ENCODE measurements at places on chromosomes 16 and 17.
A peak's percentile ranks its signal among the peaks of the same experiment; 100 is the strongest.

- no peak for DNase-seq
Measured at GRCh38 chr17:40555296-40556190, 9.7 kb downstream of the CCR7 start.

GRCh38 chr16:54545854-54546511 lies 259.4 kb upstream of the IRX3 start:
- no peak for DNase-seq

DNA sequence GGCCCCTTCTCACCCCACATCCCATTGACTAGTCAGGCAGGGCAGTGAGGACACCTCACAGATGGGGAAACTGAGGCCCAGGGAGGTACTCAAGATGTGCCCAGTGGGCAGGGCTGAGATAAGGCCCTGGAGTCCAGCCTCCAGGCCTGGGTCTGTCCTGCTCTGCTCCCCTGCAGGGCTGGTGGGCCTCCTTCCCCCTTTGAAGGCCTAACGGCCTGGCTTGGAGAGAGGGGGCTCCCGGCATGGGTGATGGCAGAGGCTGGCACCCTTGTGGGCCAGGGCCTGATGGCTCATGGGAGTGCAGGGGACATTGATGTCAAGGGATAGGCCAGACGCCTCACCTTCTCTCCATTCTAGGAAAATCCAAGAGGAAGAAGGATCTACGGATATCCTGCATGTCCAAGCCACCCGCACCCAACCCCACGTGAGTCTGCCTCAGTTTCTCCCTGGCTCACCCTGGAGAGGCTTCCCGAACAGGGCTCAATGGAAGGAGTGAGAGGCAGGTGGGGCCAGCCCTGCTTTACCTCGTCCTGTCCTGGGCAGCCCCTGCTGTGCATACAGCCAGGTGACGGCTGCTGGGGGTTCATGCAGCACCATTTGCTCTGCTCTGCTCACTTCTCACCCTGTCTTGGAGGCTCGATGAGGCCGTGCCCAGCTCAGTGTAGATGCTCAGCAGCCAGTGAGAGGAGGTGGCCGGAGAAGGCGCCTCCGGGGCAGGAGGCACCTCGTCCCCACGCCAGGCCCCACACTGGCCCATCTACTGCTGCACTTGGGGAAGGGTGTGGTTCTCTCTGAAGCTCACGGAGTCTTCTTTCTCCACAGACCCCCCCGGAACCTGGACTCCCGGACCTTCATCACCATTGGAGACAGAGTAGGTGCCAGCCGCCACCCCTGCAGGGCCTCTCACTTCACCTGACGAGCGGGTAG lies 13.8 kb downstream of the MAP2K3 start:
- no peak for DNase-seq

DNA sequence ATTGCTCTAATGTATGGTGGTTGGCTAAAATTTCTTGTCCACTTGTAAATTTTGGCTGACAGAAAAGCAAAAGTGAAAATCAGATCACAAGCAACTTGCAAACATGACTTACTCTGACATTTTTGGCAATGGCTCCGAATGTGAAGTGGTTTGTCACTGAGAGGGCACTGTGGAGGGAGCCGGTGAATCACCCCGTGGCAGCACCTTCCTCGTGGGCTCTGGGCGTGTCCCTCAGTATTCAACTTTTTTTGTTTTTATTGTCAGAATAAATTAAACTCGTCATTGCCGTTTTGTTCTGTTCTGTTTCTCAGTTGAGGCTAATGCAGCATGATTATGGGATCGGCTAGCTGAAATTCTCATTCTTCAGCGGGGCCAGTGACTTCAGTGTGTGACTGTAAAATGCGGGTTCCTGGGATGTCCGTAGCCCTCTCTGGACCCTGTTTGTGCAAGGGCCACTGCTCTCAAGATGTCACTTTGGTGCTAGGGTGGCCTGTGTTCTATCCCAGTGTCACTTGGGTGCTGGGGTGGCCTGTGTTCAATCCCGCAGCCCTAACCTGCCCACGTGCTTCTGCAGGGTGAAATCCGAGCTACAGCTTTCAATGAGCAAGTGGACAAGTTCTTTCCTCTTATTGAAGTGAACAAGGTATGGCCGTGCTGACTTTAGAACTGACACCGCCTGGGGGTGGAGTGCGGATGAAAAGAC lies 48.8 kb downstream of the RPA1 start:
- no peak for DNase-seq

- DNase-seq = no peak
Measured at GRCh38 chr17:15287538-15288267, 22.6 kb upstream of the PMP22 start.

- no peak for DNase-seq
Measured at GRCh38 chr17:52442350-52442749, 283.8 kb upstream of the CA10 start.

DNA sequence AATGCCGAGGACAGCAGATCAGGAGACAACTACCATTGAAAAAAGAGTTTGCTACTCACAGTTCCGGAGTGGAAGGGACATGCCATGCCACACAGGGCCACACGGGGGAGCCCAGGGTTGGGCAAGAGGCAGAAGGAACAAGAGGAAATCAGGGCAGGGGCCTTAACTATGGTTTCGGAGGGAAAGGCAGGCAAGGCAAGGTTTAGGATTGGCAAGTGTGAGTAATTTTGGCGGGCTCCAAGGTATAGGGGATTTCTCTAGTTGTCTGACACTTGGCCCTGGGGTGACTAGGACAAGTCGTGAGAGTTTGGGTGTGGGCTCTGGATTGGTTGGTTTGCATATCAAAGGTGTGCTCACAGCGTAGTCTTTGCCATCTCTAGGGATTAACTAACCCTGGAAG lies 27.0 kb upstream of the NTN1 start:
- peak; percentile 11 for DNase-seq

GRCh38 chr16:50839920-50840729 lies 98.2 kb downstream of the CYLD start:
- DNase-seq = no peak

DNA sequence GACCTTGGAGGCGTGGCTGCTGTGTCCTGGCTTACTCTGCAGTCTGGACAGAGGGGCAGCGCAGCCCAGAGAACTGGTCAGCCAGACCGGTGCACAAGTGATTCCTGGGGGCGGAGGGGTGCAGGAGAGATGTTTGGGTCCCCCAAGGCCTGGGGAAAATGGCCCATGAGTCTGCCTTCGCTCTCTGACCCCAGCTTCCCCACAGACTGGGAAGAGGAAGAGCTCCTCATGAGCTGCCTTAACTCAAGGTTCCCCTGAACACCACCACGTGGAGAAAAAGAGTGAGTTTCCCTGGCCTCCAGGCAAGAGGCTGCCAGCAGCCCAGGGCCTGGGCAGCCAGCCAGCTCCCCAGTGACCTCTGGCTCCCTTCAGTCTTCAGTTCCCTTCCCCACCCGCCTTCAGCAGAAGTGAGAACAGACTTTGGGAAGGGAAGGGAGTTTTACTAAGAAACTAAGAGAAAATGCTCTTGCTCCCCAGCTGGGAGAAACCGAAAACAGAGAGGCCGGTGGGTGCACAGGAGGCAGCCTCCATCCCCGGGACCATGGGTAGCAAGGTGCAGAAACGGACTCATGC lies 2.0 kb upstream of the C17orf99 start:
- DNase-seq = peak; percentile 95

DNA sequence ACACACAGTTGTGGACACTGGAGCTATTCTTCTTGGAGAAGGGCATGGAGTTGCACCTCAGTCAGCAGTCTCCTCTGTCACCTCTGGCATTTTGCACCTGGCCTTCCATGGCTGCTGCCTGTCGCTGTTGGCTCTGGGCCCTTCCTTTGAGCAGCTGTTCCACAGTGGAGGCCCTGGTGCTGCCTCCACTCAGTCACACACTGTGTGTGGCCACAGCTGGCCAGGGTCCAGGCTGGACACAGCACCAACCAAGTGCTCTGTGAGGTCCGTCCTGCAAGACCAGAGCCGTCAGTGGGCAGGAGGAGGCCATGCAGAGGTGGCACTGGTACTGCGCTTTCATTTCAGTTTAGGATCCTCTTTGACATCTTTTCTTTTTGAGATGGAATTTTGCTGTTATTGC lies 21.6 kb upstream of the MED9 start:
- no peak for DNase-seq

DNA sequence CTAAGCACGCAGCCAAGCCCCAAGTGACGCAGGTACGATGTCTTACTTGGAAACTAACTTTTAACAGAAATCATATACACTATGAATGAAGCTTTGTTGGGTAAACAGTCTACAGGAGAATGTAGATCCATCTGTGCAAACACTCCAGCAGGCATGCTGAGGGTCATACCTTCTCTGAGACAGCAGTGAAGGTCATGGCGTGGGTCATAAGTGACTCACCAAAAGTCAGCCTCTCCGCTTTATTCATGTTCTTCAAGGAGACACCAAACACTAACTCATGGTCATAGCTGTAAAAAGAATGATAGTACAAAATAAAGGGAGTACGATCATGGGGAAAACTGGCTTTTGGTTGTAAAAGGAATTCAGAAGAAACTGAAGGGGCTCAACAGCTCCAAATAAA lies 20.6 kb downstream of the BLMH start:
- no peak for DNase-seq

GRCh38 chr16:81703177-81704155 lies 75.6 kb upstream of the PLCG2 start:
- no peak for DNase-seq

GRCh38 chr16:4116325-4117249 lies at the start of gene ADCY9:
TSS of gene ADCY9 (minus strand) at chr16:4116442. CDS start at chr16:4115442, 1,000 bp downstream.
- peak; percentile 53 for DNase-seq

GRCh38 chr17:3896108-3896967 lies 3.5 kb upstream of the CAMKK1 start:
- no peak for DNase-seq

- no peak for DNase-seq
Measured at GRCh38 chr17:17120701-17121100, 78.4 kb downstream of the MPRIP start.

DNA sequence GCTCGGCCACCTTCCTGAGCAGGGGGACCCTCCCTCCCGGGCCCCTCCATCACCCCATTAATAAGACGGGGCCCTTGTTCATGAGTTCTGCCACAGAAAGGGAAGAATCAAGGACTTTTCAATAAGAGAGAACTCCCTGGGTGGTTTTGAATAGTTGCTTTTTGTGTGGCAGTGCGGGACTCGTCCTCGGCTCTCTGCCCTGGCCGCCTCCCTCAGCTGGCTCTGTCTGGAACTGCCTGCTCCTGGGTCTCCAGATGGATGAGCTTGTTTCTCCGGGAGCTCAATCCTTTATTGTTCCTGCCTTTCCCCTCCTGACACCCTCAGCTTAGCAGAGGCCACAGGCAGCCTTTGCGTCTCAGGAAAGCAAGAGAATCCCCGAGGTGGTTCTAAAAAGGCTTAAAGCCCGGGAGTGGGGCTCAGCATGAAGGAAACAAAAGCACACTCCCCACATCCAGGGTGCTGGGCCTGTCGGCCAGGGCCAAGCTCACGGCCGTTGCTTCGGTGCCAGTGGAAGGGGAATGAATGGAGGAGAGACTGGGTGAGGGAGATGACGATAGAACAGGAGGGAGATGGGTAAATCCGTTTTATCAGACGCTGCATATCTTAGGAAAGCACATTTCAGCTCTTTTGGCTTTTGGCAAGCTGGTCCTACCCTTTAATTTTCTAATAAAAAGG lies 60.2 kb downstream of the RAI1 start:
- DNase-seq = no peak

- DNase-seq = no peak
Measured at GRCh38 chr16:12410837-12411490, 392.7 kb downstream of the CPPED1 start.

DNA sequence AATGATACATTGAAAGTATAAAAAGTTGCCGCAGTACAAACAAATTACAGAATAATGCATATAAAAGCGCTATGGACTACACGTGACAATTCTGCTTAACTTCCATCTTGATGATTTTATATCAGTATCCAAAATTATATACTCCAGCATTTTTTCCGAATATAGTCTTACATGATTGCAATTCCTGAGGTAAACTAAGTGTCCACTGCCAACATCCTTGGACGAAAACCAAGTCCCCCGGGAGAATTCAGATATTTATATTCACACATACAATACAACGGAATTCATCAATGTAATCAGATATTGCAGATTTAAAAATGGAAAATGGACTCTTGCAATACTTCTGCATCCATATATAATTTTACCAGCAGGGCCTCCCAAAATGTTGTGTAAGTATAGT lies 8.9 kb upstream of the MYH11 start:
- DNase-seq = no peak

DNA sequence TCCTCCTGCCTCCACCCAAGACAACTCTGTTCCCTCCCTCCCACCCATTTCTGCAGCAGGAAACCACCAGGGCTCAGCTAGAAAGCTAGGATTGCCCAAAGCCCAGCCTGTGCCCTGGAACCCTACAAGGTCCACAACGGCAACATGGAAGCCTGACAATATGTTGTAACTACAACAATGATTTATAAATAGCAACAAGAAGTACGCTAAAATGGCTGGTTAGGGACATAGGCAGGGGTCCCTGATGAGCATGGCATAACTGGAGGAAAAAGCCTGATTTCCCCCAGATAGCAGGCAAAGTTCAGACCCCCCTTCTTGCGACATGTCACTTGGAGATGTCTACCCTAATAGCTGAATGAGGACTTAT lies 6.6 kb downstream of the ST3GAL2 start:
- peak; percentile 49 for DNase-seq

DNA sequence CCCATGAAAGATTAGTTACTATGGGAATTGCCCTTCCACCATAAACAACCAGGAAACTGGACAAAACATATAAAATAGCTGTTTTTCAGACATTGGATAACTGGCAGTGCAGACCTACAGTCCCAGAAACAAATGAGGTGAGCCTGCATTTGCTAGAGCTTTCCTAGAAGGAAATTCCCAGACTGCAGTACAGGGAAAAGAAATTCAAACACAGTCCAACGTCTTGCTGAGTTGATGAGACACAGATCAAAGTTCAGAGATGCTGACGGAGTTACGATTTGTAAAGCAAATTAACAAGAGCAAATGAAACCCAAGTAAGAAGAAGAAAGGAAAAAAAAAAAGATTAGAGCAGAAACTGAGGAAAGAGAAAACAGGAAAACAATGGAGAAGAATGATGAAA lies 41.3 kb upstream of the MNT start:
- DNase-seq = no peak

DNA sequence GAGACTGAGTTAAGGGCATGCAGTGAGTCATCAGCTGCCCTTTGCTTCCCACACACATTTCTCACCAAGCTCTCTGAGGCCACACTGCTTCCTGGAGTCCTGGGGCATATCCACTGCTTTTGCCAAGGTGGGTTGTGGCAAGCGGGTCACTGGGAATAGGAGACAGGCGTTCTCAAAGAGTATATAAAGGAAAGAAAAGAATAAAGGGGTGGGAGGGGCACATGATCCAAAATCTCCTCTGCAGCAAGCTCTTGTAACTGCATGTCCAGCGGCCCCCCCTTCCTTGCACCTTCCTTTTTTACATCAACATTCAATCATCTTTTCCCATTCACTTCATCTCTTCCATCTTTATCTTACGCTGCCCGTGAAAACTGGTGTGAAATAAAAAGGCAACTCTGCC lies 259.1 kb upstream of the RPL38 start:
- no peak for DNase-seq

- peak; percentile 43 for DNase-seq
Measured at GRCh38 chr16:28110074-28110473, 46.6 kb upstream of the GSG1L start.
